ENCODE measurements at places on chromosomes 11 and 22. TPM values are rescaled to one million over a fixed set of nuclear protein-coding genes. Genes with fewer than 3 reads are reported as not detected.

GRCh38 chr22:27617214-27617881 lies 184.2 kb downstream of the MN1 start:
- no peak for DNase-seq

DNA sequence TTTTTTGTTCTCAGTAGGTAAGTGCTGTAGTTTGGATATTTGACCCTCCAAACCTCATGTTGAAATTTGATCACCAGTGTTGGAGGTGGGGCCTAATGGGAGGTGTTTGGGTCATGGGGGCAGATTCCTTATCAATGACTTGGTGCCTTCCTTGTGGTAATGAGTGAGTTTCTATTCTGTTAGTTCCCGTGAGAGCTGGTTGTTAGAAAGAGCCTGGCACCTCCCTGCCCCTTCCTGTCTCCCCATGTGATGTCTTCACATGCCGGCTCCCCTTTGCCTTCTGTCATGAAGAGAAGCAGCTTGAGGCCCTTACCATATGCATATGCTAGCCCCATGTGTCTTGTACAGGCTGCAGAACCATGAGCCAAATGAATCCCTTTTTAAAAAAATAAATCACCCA lies 138.3 kb downstream of the TMEM135 start:
- no peak for DNase-seq

- DNase-seq = no peak
Measured at GRCh38 chr11:86380295-86381059, 5.8 kb downstream of the CCDC81 start.

P4HA3 gene
- 1.0 TPM for total RNA-seq

BACE1 gene
- 31.7 TPM for total RNA-seq

- no peak for DNase-seq
Measured at GRCh38 chr22:22021162-22021750, 38.7 kb upstream of the TOP3B start.

PPME1 gene
- total RNA-seq = 44.4 TPM

DNA sequence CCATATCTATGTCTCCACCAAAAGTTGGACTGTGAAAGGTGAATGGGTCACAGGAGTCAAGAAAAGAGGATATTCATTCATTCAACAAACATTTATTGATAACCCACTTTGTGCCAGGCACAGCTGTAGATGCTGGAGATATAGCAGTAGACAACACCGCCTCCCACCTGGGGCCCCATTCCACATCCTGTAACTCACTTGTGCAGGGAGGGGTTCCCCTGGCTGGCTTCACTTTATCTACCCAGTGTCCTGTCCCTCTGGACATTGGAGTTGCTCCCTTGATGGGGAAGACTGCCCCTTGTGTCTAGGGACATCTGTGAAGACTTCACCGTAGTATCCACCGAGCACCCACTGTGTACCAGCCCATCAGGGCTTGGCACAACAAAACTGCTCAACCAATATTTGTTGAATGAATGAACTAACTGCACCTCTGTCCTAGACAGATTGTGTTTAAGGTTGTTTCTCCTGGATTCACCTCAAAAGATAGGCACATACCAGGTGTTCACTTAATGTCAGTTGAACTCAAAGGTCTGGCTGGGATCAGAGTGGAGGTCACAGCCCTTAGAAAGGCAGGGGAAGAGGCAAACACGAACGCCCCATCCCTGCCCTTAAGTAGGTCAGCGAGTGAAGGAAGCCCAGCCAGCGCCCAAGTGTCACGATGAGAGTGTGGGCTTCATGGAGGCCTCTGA lies 1.4 kb upstream of the OVOL1 start:
- no peak for DNase-seq

DNA sequence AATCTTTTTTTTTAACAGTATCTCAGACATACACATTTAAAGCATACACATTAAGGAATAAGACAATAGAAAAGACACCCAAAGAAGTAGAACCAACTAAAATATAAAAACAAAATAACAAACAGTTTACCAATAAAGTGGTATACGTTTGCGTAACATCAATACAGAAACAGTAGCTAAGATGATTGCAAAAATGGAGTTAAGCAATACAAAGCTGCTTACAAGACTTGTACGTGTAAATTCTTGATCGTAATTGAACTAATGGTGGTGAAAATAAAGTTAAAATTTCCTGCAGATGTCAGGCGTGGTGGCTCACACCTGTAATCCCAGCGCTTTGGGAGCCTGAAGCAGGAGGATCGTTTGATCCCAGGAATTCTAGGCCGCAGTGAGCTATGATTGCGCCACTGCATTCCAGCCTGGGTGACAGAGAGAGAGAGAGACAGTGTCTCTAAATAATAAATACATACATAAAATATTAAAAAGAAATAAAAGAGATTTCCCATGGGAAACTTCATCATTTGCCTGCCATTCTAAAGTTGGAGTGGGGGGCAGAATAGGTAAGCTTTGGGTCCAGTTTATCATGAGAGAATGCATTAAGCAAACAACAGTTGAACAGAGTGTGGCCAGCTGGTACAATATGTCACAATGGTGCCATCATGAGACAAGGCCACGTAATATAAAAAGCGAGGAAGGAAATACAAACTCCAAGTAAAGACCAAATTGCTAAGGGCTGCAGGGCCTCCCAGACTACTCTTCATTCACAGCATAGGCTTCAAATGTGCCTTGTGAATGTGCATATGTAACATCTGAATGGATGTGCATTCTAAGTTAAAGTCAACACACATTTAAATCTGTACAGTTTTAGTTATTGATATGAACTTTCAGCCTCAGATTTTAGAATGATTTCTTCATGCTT lies 38.9 kb upstream of the EED start:
- no peak for DNase-seq

CCDC116 gene
- total RNA-seq = 0.37 TPM

UBASH3B gene
- total RNA-seq = 7.4 TPM

DNA sequence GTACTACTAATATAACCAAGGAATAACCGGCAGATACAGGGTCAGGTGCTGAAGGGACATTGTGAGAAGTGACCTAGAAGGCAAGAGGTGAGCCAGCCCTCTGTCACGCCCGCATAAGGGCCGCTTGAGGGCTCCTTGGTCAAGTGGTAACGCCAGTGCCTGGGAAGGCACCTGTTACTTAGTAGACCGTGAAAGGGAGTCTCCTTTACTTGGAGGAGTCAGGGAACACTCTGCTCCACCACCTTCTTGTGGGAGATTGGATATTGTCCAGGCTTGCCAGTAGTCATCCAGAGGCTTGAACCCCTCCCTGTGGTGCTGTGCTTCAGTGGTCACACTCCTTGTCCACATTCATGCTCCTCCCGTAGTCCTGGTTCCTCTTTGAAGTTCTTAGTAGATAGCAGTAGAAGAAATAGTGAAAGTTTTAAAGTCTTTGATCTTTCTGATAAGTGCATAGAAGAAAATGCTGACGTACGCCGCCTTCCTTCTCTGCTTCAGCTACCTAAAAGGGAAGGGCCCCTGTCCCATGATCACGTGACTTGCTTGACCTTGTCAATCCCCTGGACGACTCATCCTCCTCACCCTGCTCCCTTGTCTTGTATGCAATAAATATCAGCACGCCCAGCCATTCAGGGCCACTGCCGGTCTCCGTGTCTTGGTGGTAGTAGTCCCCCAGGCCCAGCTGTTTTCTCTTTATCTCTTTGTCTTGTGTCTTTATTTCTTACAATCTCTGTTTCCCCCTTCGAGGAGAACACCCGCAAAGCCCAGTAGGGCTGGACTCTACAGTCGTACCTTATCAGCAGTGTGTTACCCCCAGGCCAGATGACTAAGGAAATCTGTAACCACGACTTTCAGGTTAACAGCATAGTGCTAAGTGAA lies 6.1 kb downstream of the NUP50 start:
- DNase-seq = no peak

DNA sequence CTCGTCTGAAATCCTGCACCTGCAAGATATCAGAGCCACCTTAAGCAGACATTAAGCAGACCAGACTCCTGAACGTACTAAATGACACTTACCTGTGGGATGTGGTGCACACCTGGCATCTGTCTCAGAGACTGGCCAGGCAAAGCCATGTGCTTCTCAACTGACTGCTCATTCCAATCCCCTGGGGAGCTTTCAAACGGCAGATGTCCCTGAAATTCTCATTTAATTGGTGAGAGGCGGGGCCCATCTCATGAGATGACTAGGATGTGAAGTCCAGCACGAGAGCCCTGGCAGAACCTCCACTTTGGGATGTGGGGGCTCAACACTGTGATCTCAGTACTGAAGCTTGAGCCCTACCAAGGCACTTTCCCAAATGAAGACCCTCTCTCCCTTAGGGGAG lies 84.9 kb upstream of the HMGXB4 start:
- no peak for DNase-seq
